ENCODE measurements at places on chromosomes 1 and 21.

DNA sequence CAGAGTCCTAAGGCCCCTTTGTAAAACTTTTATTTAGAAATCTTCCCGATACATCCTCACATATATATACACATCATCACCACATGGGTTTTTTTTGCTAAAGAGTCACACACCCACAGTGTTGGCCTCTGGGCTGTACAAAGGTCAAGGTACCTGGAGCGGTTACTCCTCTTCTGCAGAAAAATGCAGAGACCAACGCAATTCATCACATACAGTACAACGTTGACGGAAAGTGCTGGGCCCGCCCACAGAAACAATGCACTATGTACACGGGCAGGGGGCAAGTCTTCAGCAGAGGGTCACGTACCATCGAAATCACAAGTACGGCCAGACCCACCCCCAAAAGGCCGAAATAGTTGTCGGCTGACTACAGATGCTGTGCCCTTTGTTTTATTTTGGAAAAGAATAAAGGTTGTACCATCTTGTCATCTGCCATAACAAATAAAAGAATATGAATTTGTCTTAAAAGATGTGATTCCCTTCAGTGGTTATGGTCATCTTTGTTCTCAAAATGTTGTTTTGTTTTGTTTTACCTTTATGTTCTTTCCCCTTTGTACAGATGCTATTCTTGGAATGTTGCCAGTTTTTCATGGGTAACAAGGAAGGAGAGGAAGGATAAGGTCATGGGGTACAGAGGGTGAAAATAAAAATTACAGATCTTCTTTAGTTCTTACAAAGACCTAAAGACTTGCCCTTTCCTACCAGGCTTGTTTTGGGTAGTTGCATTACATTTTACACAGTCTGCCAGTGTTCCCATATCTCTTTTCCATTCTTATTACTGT is 15.6 kb downstream of the TAL1 start:
- no peak for DNase-seq

DNA sequence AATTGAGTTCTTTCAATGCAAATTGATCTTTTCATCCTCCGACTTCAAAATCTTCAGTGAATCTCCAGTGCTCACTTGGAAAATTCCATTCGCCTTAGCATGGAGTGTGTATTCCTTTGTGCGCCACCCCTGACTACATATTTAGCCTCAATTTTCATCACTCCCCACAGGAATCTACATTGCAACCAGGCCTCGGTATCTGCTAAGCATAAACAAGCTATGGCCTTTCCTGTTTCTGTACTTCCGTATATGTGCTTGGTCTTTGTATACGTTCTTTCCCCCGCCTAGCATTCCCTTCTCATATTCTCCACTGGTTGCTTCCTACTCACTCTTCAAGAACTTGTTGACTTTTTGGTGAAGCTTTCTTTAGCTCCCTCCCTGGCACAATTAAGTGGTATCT is 470.8 kb downstream of the LMO4 start:
- no peak for DNase-seq

- no peak for DNase-seq
These were observed 1278.3 kb downstream of the AMY1C start for GRCh38 chr1:105027838-105028471.

- DNase-seq, result no peak
These were observed 34.6 kb upstream of the C1orf87 start for GRCh38 chr1:60108196-60108595.

DNA sequence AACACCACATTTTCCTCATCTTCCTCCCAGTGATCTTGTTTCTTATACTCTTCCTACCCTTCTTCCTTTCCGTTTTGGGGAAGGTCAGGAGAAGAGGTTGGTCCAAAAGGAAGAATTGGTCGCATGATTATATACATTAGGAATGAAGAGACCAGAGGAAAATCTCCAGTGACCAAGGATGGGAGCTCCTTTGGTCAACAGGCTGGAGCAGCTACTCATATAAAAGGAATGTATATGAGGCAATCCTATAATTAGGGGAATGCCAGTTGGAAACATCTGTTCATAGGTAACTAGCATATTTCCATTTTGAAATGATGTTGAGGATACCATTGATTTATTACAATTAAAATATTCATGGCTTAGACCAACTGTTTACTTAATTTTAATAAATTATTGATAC is 114.5 kb downstream of the LRRC40 start:
- DNase-seq, result no peak
